Stimulated activated CD8-positive, alpha-beta memory T cell treated with anti-CD3 and anti-CD28 coated beads, Interleukin-7, amount 100 ng/mL, for 1 hour (primary cell): ENCODE measurements at places on chromosomes 7 and 10.

DNA sequence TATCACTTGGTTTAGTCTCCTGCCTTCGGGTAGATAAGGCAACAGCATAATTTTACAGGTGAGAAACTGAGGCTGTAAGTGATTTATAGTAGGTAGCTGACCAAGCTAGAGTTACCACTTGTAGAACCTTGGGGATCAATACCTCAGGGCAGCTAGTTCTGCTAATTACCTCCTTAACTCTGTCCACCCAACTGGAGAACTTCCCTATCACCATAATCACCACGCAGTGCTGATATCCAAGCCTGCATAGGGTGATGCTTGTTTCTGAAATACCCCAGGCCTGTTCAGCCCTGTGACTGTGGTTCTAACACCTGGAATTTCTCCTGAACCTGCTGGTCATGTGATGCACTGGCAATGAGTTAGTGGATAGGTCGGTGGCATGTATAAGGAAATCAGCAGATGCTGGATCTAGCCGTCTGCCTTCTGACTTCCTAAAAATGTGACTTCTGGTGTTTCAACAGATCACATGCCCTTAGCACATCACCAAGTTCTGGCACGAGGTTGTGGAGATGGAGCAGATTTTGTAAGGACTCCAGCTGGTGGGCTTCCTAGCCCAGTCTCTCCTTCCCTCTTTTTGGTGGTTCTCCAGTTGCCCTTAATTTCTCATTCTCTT, 15.3 kb downstream of the PLAU start:
- DNase-seq, result no peak

GRCh38 chr10:21593986-21594385, 60.0 kb downstream of the MLLT10 start:
- DNase-seq, result no peak

DNA sequence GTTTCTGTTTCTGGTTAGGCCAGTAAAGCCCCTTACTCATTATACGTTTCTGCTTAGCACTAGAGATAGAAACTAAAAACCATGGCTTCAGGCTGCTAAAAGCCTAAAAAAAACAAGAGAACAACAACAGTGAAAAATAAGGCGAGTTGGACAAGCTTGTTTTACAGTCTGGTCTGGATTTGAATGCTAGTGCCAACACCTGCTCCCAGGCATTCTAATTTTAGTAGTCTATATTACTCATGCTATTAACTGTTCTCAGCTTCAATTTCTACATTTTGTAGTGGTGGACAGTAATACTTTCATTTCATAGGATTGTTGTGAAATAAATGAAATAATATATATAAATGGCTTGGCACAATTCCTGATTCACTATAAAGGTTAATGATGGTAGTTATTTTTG, 108.5 kb downstream of the HBP1 start:
- no peak for DNase-seq

- no peak for DNase-seq
Measured at GRCh38 chr7:92357260-92357659, 90.0 kb upstream of the GATAD1 start.

GRCh38 chr10:14558025-14558424, 216.7 kb downstream of the FAM107B start:
- DNase-seq, result no peak

- DNase-seq, result no peak
Measured at GRCh38 chr10:70732569-70732968, 52.6 kb downstream of the TBATA start.

- DNase-seq, result no peak
Measured at GRCh38 chr10:76388321-76389023, 957.0 kb downstream of the LRMDA start.

DNA sequence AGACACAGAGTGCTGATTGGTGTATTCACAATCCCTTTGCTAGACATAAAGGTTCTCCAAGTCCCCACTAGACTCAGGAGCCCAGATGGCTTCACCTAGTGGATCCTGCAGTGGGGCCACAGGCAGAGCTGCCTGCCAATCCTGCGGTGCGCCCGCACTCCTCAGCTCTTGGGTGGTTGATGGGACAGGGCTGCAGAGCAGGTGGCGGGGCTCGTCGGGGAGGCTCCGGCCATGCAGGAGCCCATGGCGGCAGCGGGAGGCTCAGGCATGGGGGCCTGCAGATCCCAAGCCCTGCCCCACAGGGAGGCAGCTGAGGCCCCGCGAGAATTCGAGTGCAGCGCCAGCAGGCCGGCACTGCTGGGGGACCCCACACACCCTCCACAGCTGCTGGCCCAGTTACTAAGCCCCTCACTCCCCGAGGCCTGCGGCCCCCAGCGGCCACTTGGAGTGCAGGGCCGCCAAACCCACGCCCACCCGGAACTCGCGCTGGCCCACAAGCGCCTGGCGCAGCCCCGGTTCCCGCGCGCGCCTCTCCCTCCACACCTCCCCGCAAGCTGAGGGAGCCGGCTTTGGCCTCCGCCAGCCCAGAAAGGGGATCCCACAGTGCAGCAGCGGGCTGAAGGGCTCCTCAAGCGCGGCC, 7.7 kb upstream of the BET1 start:
- no peak for DNase-seq

- DNase-seq, result no peak
Measured at GRCh38 chr7:64884913-64885370, 18.1 kb upstream of the ZNF273 start.

- DNase-seq, result no peak
Measured at GRCh38 chr7:97733276-97734161, 1.6 kb downstream of the TAC1 start.

- no peak for DNase-seq
Measured at GRCh38 chr10:103870516-103870915, 15.1 kb upstream of the SH3PXD2A start.

GRCh38 chr7:90111-91063, 102.0 kb upstream of the FAM20C start:
- DNase-seq, result no peak

DNA sequence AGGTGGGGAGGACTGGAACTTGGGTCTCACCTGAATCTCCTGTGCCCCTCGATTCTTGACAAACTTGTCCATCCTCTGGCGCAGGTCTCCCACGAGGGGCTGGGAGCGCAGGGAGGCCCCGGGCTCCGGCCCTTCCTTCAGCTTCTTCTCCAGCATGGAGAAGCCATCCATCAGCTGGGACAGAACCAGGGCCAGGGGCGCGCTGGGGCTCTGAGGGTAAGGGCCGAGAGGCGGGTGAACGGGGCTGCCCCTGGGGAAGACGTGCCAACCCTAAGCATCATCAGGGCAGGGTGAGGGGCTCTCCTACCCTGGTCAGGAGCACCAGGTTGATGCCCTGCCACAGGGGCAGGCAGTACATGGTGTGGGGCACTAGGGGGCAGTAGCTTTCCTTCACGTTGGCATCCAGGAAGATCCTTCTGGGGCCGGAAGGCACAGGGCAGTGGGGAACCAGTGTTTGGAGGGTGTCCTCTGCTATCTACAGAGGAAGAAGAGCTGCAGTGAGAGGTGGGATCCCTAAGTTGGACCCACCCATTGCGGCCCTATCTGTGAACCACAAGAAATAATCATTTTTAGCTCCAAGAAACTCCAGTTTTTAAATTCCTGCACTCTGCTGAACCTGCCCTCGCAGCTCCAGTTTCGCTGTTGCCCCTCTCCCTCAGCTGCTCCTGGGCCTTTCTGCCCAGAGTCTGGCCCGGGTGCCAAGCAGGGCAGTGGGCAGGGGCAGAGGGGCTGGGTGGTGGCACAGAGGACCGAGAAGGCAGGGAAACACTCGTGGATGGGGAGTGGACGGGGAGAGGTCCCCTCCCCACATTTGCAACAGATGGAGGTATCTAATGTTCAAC, 10.8 kb upstream of the PYROXD2 start:
- DNase-seq, result no peak

DNA sequence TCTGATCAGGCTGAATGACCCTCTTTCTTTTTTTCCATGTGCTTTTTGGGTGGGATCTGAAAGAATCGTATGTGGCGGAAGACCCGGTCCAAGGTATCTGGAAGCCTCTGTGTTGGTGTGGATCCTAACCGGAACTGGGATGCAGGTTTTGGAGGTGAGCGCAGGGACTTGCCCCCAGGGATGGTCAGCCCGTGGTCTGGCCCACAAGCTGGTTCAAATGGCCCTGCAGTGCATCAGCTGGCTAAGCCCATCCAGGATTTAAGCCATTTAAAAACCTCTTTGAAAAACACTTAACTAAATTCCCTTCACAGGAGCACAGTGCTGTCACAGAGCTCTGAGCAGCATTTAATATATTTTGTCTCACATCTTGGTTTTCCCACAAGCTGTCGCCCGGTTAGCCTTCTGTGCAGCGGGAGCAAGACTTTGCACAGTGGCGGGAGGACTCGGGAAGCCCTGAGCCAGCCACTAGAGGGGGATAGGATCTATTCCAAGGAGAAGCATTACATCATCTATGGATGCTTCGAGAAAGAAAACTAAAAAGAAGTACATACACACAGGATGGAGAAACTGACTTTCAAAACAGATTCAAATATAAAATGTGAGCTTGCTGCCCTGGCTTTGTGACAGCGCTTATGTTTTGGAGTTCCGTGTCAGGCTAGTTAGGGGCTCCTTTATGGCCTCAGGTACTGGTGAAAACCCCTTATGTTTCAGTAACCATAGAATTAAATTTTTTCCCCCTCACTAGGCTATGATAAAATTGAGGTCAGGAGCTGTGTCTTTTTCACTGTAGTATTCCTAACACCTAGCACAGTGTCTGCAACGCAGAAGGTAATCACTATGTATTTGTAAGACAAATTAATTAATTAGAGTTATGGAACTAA, 11.3 kb downstream of the CPA2 start:
- DNase-seq, result no peak

- no peak for DNase-seq
Measured at GRCh38 chr7:36565792-36566356, 158.4 kb downstream of the AOAH start.
